Stimulated activated CD4-positive, alpha-beta T cell treated with anti-CD3 and anti-CD28 coated beads, Interleukin-4, amount 100 ng/mL, for 1 hour (primary cell): ENCODE measurements at places on chromosomes 2 and 18.

GRCh38 chr2:116452651-116453050, 1361.8 kb upstream of the DDX18 start:
- DNase-seq = no peak

GRCh38 chr2:222973733-222974132, 78.3 kb upstream of the KCNE4 start:
- no peak for DNase-seq

DNA sequence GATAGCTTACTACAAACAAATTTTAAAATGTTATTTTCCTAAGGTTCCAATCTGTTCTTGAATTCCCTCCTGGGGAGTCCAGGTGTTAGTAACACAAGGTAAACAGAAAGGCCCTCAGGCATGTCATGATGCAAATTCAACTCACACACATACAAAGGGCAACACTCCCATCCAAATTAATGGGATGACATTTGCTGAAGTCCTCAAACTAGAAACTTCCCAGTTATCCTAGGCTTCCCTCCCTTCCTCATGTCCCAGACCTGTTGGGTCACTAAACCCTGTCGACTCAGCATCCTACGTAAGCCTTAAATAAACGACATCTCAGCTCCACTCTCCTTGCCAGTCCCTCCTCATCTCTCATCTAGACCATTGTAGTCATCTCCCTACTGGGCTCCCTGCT, 85.1 kb downstream of the GREB1L start:
- no peak for DNase-seq

GRCh38 chr2:140269000-140269399, 1488.8 kb upstream of the NXPH2 start:
- no peak for DNase-seq

DNA sequence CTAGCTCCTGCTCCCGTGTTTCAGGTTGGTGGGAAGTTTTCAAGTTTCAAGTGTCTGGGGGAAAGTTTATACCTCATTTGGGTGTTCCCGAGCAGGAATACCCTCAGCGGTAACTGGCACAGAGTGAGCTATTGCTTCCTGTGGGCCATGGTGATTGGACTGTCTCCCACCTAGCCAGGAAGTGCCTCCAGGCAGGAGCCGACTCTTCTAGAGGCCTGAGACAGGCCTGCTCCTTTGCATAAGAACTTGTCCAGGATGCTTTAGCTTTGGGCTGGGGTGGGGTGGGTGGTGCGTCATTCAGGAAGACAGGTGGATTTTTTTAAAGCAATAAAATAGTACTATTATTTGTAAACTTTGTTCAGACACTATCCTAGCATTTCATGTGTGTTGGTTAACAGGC, 23.5 kb upstream of the DNMT3A start:
- no peak for DNase-seq

GRCh38 chr2:181142514-181142913, 162.1 kb downstream of the UBE2E3 start:
- DNase-seq = no peak

DNA sequence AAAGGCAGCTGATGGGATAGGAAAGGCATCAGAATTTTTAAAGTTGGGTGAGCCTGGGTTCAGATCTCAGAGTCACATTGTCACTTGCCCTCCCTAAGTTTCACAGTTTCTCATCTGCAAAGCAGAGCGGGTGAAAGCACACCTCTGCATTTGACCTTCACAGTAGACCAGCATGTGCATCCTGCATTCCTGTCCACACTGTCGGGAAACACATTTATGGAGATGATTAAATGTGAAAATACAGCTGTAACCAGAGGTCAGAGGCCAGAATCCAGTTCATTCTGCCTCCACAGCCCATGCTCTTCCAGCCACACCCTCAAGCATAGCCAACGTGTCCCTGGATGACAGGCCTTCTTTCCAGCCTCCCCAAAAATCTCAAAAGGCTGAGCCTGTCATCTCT, 392.0 kb upstream of the MYT1L start:
- DNase-seq = no peak

- no peak for DNase-seq
Observed at GRCh38 chr2:154291511-154291910, 407.0 kb upstream of the KCNJ3 start.

DNA sequence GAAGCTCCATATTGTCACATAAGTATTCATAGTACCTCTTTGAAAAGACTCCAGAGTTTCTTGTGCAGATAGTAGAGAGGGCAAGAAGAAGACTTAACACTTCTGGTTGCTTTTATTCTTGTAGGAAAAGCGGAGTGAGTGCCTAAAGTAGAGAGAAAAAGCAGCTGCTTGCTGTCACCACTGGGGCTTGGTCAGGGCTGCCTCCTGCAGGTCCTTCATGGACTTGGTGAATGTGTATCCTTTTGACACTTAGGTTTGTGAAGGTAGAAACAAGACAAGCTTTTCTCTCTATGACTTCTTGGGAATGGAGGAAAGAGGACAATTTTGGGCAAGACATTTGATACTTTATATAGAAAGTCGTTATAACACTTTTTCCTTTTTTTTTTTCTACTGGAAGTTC, 312.8 kb upstream of the FANCL start:
- DNase-seq = no peak

- DNase-seq = no peak
Observed at GRCh38 chr2:109715313-109715805, 78.7 kb upstream of the RGPD5 start.

DNA sequence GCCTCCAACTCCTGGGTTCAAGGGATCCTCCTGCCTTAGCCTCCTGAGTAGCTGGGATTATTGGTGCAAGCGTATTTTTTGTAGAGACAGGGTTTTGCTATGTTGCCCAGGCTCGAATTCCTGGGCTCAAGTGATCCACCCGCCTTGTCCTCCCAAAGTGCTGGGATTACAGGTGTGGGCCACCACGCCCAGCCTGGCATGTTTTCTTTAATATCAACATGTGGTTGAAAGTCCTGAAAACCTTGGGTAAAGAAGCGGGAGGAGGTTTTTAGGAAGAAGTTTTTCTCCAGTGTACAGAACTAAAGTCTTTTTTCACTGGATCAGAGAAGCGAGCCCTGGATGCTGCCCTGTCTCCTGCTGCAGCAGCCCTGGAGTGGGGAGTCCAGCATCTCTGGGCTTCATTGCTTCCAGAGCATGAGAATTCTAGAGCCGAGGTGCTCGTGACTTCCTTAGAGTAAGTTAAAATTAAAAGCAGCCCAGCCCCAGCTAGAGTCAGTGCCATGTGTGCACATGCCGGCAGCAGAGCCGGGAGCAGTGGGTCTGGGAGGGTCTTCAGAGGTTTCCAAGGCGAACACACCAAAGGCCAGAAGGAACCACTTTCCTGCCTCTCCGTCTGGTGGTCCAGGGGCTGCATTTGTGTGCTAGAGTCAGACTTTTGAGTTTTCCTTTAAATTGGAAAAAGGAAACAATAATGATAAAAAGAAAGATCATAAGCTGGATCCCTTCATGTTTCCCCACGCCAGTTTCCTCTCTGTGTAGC, 31.2 kb downstream of the ITGB1BP1 start:
- no peak for DNase-seq

DNA sequence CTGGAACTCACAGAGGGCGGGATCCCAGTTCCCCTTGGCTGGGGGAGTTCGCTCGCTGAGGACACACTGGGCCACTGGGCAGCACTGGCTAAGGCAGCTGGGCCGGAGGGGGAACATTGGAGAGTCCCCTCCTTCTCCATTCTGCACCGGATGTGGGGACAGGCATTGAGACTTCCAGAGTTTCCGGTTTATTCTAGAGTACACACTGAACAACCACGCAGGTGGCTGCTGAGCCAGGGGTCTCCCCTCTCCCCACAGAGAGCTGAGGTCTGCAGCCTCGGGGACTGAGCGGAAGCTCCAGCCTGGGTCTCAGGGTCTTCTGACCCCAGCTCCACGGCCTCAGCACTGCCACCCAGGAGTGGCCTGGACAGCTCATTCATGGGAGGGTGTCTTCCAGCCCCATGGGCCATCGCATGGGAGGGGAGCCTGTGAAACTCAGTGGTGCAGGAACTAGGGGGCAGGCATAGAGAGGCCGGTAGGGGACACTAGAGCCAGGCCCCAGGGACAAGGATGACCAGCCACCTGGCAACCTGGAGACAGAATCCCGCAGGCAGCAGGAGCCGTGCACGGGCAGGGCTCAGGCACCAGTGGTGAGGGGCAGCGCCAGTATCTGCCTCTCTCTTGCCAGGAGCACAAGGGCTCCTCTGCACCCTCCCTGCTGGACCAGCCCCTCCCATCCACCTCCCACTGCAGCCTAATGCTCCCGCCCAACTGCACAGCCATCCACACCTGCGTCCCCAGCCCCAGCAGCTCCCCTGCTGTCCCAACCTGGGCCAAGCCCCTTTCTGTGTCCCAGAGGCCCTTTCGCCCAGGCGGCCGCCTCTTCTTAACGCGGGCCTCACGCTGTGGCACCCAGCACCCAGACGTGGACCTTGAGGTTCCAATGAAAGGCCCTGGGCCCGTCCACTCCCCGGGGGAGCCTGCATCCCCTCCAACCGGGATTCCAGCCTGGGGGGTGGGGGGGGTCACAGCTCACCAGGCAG, 45.1 kb upstream of the GPC1 start:
- DNase-seq = no peak

- no peak for DNase-seq
Observed at GRCh38 chr2:182208421-182208820, 218.4 kb downstream of the PDE1A start.

GRCh38 chr18:48948112-48949049, 2.4 kb downstream of the SMAD7 start:
- peak; percentile 42 for DNase-seq

DNA sequence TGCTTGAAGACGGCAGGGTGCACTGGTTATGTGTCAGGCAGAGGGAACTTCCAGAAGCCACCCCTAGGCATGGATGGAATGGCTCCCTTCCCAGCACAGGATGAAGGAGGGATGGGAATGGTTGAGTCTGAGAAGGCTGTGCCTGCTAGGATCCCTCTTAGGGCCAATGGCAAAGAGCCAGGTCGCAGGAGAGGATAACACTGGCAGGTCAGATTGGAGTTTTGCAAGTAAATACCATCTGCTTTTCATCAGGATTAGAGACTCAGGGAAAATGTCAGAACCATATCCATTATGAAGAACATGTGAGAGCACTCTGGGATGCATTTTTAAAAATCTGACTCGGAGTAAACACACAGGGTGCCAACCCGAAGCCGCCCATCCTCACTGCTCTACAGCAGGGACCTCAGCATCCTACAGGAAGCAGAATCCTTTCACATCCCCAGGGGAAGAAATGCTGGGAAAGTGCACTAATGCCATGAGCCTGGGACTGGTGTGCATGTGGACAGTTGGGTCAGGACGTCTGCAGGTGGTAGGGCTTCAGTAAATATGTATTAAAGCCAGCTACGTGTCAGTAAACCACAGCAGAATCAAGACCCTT, 139.9 kb downstream of the MYT1L start:
- no peak for DNase-seq

DNA sequence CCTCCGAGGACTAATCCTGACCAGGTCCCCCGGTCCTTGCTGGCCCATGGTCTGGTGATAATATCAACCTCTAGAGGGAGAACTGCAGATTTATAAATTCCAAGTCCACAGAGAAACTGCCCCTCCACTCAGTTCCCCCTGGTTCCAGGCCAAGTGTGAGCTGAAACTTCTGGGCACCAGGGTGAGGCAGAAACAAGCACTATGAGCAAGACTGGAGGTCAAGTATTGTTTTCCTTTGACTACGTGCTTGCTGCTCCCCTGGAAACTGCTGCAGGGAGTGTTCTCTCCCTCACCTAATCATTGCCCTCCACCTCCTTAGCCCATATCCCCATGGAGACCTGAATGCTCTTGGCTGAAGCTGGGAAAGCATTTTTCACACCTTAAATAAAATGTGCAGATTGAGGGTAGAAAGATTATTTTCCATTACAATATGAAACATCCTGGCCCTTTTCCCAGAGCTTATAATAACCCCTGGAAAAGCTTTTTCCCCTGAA, 135.2 kb downstream of the RDH14 start:
- DNase-seq = no peak

GRCh38 chr2:120243875-120244553, 8.6 kb upstream of the RALB start:
- DNase-seq = no peak

DNA sequence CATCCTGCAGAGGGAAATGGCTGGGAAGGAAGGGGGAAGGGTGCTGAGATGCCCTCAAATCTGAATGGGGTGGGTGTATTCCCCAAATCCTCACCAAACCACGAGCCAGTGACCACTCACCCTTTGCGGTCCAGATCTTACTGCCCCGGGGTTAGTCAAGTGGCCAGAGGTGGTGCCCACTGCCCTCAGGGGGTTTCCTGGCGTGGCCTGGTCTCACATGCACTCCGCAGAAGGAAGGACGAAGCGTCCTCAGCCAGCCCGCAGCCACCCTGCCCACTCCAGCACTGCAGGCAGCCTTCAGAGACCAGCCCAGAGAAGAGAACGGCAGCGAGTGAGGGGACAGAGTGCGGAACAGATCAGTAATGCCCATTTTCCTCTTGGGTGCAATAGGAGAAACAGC, 50.4 kb downstream of the IL1RL2 start:
- no peak for DNase-seq

DNA sequence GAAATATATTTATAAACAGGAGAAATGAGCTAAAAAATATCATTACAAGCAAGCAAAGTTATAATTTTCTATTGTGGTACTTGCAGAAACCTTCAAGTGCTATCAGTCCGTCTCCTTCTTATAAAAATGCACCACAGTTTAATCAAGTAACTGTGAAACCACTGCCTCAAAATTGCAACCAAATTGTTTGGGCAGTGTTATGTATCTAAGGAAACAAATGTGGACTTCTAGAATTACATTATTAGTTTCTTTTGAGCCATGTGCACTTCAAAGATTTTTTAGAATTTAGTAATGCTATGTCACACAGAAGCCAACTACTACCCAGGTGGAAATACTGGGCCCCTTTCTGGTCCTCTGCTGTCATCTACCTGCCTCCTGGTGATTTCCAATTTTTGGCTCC, 495.6 kb downstream of the NYAP2 start:
- no peak for DNase-seq

DNA sequence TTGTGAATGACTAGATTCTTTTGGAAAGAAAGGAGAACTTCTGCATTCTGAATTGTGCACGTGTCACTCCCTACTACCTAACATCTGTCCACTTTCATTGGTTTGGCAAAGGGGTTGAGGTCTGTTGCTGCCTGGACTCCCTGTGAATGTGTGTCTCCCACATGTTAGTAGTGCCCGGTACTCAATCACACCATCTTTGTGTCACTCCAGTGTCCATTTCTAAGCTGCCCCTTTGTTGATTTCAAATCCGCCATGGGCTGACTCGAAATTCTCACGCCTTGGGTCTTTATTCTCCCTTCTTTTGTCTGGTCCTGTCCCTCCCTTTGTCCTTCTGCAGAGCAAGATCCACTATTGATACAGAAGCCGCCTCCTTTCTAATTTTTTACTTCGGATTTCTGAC, 7.5 kb downstream of the DPYSL5 start:
- no peak for DNase-seq

DNA sequence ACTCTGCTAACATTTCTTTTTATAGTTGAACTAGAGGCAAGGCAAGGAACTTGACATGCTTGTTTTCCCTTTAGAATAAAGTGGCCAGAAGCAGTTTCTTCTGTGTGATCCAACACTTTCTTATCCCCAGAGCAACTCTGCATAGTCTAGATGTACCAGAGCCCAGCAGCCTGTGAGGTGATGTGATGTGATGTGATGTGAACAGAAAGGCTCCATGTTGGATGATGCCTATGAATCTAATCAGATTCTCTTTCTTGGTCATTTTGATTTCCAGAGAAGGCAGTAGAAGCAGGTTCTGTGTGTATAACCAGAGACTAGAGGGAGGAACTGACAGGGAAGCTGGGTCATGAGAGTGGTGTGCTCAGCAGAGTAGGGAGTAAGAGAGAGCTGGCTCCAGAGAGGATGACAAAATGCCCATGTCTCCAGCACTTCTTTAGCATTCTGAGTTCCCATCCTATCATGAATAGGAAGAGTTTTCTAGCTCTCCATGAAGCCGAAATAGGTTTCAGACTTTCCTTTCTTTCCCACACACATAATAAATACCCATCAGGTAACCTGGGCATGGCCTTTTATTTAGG, 31.0 kb upstream of the PTH2R start:
- DNase-seq = no peak

- no peak for DNase-seq
Observed at GRCh38 chr18:14908541-14908940, 160.6 kb downstream of the ANKRD30B start.
